Kidney (tissue), 22 donors: ENCODE measurements at places on chromosomes 6 and 20.

- DNase-seq = no peak
These were observed 10.3 kb upstream of the BLCAP start for GRCh38 chr20:37538003-37538402.

DNA sequence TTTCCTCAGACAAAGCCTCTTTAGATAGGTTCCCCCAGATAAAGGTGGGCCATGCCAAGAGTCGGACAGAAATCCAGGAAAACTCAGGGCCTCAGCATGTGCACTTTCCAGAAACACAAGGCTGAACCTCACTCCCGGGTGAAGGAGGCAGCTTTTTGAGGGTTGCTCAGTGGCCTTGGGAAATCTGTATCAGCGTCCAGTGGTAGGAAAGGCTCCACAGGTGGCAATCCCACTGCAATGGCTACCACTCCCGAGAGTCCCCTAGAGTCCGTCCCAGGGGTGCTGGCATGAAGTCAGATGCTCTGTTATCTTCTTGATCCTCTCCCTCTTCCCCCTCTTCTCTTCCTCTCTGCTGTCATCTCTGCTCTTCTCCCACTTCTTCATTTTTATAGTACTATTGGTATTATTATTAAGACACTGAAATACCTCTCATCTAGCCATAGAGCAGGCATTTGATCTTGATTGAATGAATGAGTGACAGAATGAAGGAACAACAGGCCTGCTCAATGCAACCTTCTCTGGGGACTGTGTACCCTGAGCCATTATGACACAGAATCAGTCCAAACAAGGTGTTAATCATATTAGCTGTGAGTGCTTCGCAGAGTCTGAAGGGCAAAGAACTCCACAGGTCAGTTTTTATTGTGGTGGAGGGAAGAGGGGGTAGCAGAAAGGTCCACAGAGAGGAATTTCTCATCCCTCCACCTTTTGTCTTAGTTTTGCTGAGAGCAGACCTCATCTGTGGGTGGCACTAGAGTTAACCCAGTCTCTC, 13.3 kb downstream of the SLC22A1 start:
- no peak for DNase-seq

DNA sequence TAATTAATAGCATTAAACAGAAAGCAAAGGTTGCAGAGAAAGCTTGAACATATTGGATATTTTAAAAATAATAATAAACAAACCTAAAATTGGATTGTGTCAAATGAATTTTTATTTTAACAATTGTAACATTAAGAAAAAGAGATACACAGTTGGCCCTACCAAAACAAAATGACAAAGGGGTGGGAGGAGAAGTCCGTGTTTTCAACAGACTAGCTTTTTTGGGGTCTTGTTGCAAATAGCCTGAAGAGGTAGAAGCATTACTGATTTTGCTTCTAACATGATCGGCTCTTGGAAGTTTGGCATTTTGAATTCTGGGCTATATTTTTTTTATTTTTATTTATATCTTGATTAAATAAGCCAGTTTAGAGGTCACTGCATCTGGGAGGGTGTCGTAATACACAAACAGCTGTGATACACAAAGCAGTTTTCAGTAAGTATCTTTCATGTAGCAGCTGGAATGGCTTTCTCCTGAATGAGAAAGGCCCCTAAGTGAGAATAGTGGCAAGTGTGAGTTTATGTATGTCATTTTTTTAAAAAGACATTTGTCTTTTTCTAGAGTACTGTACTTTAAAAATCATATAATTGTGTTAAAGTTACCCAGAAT, 85.5 kb upstream of the ZNF217 start:
- peak; percentile 72 for DNase-seq

DNA sequence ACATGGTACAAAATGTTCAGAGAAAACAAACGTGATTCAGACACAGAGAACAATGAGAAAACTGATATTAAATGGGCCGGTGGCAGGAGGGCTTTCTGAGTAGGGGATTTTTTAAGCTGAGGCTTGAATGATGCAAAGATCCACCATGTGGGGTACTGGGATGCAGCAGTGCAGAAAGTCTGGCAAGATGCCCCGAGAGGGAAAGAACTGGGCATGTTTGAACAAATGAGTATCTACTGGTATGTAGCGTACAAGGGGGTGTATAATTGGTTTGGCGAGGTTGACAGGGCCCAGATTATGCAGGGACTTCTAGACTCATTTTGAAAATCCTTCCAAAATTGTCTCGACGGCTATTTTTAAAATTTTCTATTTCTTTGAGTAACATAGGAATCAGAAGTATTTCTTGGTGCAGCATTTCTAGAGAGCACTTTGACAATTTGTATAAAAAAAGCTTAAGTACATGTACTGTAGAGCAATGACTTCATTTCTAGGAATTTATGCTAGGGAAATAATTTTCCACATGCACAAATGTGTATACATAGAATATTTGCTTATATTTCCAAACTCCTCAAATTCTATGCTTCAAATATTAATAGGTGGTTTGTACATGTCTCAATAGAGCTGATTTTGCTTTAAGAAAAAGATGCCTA, 119.6 kb upstream of the DOK5 start:
- no peak for DNase-seq

DNA sequence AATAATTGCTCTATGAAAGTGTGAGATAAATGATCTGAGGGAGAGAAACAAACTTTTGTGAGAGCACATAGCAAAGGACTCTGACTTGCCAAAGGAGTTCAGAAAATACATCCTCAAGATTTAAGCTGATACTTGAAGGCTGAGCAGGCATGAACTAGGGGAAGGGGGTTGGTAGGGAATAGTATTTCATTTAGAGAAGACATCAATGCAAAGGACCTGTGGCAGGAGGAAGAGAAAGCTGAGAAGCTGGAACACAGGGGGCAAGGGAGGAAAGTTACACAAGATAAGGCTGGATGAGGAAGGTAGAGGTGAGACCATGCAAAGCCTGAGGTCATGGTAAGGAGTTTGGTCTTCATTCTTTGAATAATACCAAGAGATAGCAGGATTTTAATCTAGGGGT, 50.6 kb downstream of the NCOA6 start:
- DNase-seq = no peak

DNA sequence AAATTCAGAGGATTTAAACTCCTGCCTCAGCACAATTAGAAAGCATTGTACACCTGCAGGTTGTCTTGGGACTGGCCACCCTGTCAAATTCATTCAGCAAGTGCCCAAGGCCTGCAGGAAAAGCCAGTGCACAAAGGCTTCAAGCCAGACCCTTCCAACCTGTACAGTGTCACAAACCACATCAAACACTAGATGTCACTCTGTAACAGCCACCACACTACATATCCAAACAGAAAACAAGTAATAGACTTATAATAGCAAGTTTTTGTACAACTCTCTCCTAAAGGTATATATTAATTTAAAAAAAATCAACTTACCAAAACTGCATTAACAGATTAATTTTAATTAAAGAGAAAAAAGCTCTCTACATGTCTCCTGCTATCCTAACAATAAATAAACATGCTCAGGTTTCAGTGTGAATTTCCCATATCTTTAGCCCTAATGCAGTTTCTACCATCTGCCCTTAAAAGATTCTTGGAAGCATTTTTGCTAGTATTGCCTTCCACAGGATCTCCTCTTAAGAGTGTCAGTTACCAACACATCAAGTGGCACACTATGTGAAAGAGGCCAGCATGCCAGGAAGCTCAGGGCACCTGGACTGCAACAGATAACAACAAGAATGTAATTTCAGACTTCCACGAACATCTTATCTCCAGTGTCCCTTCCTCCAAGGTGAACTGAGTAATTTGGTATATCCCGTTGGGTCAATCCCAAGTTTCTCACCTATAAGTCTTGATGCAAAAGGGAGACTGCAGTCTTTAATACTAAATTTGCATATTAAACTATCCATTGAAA, 47.5 kb downstream of the RALGAPA2 start:
- DNase-seq = no peak

DNA sequence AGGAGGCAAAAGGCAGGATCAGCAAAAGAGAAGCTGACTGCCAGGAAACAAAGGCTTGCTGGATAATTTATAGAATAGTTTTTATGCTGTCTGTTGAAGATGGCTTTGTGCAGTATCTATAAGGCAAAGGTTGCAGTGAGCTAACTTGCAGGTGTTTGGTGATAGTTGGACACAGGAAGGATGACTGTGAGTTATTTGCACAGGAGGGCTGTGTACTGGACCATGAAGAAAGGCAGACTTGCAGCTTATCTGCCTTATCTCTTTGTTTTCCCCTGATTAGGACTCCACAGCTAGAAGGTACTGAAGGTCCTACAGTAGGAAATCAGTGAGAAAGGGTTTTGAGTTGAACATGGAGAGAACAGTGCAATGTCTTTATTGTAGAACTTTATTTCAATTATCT, 2.1 kb downstream of the BTN1A1 start:
- DNase-seq = no peak

DNA sequence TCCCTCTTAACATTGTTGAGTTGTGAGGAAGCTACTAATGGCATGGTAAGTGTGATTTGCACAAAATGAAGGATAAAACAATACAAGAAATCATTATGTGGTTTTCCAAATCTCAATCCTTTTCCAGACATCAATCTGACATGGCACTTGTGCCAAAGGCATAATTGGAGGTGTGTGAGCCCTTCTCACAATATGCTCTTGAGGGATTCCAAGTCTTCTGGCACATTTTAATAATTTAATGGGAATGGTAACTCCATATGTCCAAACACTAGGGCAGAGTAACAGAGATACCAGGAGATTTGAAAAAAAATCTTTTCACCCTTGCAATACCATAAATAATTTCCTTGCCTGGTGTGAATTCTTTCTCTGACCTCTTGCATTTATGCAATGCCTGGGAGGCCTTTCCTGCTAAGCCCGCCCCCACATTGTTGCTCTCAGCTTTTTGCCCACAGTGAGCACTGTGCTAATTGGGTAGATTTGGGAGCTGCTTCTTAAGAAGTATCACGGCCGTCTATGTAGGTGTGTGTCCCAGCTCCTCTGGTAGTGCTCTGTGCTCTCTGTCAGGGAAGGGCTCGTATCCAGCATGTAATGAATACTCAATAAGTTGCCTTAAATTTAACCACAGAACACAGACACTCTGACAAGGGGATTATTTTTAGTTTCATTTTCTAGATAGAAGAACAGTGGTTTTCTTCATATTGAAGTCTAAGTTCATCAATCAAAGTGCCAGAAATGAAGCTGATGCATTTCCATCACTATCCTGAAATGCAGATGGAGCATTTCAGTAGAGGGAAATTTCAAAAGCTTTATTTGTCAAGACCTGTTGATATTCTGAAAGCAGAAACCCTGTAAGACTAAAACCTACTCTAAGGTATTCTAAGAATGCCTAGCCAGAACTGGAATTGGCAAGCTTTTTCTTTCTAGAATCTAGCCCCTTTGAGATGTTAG, 54.4 kb upstream of the CEP85L start:
- DNase-seq = peak; percentile 53

DNA sequence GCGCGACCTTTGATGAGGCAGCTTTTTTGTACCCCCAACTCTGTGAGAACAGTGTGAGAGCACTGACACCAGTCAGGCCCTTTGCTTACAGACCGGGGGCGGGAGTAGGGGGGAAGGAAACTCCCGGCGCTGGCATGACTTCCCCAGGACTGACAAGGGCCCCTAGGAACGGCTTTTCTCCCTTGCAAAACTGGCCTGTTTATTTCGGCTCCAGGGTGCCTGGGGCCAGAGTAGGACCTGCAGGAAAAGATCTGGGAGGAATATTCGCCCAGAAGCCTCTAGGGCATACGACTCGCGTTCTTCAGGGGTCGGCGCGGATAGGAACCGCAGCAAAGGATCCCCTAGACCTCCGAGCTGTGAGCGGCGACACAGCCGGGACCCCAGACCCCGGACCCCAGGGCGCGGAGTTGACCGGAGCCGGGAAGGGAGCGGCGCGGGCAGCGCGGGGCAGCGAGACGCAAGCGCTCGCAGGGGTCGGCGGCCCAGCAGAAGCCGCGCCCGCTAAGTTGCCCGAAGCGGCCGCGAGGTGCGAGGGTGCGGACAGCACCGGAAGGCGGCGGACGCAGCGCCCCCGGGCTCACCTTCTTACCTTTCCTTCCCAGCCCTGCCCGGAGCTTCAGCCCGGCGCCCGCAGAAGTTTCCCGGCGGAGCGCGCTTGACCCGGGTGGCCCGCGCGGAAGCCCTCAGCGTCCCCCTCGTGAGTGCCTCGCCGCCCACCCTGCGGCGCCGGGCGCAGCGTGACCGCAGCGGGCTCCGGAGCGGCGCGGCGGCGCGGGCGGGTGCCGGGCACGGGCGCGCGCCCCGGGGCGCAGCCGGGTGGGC, at the start of gene POPDC3:
Gene POPDC3 (minus strand): TSS at position 771 of the 822 bp plus-strand sequence. CDS start 18,105 bp downstream, outside the sequence.
- peak; percentile 49 for DNase-seq

DNA sequence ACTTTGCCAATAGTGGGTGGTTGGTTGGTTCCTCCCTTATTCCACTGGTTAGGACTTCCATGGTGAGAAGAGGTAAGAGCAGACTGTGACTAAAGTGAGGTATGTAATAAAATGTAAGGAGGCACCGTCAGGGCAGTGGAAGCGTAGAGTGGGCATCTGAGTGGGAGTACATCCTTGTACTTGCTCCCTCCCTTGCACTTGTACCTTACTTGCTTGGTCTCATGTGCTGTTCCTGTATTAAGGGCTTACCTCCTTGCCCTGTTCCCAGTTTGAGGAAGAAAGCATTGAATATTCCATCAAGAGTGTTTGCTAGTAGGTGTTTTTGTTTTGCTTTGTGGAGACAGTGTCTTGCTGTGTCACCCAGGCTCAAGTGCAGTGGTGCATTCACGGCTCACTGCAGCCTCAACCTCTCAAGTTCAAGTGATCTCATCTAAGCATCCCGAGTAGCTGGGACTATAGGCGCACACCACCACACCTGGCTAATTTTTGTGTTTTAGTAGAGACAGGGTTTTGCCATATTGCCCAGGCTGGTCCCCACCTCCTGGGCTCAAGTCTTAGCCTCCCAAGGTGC, 25.5 kb downstream of the AMD1 start:
- DNase-seq = no peak

GRCh38 chr6:113855500-113856374, 1.4 kb upstream of the MARCKS start:
- DNase-seq = peak; percentile 80

- DNase-seq = no peak
These were observed 11.2 kb upstream of the UNC93A start for GRCh38 chr6:167279766-167280446.

DNA sequence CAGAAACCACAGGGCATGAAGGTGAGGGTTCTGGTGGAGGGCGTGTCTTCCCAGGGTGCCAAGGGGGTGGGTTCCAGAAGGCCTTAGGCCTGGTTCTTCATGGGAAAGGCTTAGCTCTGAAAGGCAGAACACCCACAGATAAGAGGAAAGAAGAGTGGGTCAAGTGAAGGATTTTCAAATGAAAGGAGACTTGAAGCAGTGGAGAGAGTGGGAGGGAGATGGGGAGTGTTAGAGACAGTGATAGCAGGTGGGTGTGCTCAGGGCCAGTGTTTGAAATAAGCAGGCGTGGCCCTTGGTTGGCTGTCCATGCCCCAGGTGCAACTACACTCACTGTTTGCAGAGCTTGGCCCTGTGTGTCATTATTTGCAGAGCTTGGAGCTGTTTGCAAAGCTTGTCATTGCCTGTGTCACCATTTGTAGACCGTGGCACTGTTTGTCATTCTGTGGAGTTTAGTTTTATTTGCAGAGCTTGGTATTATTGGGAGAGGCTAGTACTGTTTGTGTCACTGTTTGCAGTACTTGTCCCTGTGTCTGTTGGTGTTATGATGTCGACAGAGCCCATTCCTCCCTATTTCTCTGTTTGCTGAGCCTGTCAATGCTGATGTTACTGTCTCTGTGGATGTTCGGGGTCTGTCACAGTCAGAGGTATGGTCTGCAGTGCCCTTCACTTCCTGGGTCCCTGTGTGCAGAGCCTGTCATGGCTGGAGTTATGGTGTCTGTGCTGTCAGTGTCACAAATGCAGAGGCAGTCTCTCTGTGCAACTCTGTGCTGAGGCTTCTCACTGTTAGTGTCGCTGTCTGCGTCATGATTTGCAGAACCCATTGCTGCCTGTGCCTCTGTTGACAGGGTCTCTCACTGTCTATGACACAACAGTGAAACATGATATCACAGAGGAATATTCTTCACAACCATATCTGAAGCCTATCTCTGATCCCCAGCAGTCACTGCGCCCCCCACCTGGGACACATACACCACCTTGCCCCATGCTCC, 127.7 kb upstream of the LRFN2 start:
- no peak for DNase-seq
